Activated naive CD4-positive, alpha-beta T cell treated with Interleukin-2 at 50 U/mL for 16 hours (primary cell): ENCODE measurements at places on chromosomes 3 and 15.

DNA sequence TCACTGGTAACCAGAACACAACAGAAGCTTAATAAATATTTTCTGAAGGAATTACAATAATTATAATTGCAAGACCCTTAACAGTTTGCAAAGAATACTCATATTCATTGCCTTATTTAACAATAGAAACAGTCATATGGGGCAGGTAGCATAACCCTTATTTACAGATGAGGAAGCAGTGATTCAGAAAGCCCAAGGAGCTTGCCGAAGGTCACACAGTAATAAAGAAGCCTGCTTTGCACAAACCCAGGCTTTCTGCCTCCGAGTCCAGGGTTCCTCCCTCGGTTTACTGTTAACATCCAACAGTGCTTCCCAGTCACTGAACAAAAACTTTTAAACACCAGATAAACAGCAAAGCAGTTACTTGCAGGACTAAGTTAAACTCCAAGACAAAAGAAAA is 35.3 kb downstream of the SRGAP3 start:
- no peak for DNase-seq

DNA sequence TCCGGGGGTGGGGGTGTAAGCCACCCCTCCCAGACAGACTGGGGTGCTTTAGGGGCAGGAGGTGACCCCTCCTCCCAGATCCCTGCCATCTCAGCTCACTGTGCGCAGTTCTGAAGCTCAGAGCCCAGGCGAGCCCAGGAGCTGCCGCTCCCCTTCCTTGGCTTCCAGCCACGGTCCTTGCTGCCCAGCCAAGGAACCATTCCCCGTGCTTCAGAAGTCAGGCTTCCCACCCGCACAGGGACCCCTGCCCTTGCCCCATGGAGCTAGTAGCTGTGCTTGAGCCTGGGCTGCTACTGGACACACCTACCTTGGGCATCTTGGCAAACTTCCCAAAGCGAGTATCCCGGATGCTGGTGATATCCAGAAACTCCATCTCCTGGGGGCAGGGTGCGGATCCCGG is 4.8 kb downstream of the PLCB2 start:
- DNase-seq: no peak

- DNase-seq: no peak
Measured at GRCh38 chr3:31885235-31885634, 95.8 kb downstream of the OSBPL10 start.

- DNase-seq: no peak
Measured at GRCh38 chr3:48248095-48248850, 7.4 kb downstream of the ZNF589 start.

DNA sequence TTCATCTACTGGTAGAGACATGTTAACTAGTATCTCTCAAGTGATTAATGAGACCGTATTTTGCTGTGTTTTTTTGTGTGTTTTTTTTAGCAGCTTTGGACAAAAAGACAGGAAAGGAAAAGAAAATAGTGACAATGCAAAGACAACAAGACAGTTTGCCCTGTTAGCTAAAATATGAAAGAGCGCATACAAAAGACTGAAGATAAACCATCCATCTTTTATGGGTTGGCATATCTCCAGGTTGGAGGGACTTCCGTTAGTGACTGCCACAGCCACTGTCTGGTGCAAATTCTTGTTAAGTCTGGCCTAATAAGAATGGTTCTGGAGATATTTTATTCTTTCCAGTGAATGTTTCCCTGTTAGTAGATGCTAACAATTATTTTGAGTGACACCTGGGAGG is 121.9 kb downstream of the CDIN1 start:
- no peak for DNase-seq

GRCh38 chr3:36546226-36546625 is 165.9 kb downstream of the STAC start:
- DNase-seq: no peak

GRCh38 chr3:156214676-156215075 is 94.3 kb downstream of the KCNAB1 start:
- no peak for DNase-seq

GRCh38 chr15:38085114-38085513 is 150.7 kb downstream of the TMCO5A start:
- peak; percentile 21 for DNase-seq
